GM04504 (cell line): ENCODE measurements at places on chromosomes 2 and 18.

DNA sequence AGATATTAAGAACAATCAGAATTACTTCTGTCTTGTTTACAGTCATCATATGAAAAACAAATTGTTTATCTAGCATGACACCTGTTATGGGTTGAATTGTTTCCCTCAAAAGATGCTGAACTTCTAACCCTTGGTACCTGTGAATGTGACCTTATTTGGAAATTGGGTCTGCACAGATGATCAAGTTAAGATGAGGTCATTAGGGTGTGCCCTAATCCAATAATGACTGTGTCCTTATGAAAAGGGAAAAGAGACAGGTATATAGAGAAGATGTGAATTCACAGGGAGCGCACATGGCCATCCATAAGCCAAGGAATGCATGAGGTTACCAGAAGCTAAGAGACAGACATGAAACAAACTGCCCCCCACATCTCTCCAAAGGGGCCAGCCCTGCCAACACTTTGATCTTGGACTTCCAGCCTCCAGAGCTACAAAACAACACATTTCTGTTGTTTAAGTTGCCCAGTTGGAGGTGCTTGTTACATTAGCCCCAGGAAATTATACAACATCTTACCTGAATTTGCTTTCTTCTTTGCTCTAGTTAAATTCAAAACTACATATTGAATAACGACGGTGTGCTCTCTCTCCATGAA, 2.3 kb upstream of the HPCAL1 start:
- no peak for DNase-seq

DNA sequence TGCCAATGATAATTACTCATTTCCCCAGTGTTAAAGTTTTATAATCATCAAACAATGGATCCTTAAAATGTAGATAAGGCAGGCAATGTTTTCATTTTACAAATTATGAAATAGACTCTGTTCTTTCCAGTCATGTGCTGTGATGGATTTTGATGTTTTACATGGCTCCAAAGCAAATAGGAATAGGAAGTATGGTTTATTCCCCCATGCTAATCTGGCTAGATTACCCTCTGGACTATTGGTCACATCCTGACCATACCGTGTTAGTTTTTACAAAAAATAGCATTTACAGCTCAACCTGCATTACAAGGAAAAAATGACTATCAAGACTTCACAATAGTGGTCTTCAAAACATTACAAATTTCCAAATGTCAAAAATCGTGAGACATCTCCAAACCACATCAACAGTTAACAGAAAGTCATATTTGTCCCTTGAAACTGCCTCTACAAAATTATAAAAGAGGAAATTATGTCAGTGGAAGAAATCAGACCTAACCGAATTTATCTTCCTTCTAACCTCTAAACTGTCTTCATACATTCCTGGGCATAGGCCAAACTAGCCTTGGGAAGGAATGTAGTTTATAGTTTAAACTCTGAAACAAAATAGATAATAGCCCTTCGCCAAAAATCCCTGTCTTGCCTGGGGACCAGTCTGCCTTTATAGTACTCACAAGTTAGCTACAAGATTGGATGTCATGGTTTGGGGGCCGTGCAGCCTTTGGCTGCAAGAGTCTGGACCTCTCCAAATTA, 1941.2 kb upstream of the CELF4 start:
- no peak for DNase-seq

DNA sequence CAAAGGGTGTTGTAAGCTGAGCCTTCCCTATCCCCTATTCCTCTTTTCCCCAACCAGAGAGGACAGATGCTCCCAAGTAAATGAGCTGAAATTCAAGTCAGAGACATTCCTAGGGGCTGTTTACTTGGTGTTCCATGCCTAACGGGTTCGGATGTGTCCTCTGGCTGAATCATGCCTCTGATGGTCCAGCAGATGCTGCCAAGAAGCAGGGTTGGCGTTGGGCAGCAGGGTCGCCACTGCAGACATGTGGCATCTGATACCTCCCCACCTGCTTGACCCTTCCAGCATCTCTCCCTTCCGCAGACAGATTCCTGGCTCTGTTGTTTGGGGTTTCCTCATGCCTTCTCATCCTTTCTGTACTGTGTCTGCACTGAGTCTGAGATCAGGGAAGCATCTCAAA, 108.3 kb downstream of the HNRNPLL start:
- DNase-seq: no peak

- no peak for DNase-seq
Observed at GRCh38 chr2:233810385-233810784, 32.3 kb downstream of the MROH2A start.

DNA sequence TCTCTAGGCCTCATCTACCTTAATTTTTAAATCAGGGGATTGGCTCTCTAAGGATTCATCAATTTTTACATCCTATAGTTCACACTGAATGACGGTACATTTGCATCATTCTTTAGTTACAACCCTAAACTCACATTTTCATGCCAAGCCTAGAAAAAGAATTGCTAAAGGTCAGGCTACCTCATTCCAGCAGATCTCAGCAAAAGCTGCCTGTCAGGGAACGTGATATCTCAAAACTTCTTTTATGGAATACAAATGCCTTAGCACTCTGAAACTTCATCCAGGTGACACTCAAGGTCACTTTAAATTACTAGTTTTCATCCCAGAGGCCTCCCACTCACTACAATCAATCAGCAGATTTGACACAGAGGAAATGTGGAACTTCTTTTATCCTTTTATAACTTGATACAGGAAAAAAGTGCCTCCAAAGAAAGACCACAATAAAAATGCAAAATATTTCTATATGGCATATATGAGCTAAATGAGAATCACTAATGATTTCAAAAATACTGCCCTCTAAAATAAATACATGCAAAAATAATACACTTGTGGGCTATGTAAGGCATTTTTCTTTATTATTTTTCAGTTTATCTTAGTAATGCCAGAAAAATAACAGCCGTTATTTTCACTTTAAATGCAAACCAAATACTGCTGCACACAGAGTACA, 91.5 kb downstream of the ARHGEF33 start:
- no peak for DNase-seq

DNA sequence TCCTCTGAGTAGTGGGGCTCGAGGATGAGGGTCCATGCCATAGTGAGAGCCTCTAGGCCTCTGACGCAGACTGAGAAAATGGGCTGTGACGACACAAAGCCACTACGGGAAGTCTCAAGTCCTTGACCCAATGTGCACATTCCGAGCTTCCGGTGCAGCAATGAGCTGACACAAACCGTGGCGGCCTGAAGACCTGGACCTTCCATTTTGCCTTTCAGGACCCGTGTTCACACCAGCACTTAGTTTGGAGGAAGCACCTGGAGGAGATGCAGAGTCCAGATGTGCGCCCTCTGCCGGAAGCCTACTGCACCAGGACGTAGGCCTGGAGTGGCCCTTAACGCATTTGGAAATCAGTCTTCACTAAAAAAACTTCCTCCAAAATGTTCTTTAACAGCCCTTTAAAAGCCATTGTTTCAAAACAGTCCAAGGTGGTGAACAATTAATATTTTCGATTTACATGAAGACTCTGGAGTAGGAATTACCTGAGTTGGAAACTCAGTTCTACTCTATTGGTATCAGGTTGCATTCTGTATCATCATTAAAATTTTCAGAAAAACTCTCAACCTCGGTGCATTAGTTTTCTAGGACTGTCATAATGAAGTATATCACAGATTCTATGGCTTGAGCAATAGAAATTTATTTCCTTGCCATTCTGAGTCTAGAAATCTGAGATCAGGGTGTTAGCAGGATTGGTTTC, 33.9 kb downstream of the BMP10 start:
- DNase-seq: no peak

- no peak for DNase-seq
Observed at GRCh38 chr2:238155761-238156694, 2.7 kb upstream of the ERFE start.

GRCh38 chr2:94923196-94923595, 52.0 kb downstream of the TEKT4 start:
- no peak for DNase-seq

GRCh38 chr18:79566771-79567431, 112.7 kb upstream of the CTDP1 start:
- DNase-seq: no peak

DNA sequence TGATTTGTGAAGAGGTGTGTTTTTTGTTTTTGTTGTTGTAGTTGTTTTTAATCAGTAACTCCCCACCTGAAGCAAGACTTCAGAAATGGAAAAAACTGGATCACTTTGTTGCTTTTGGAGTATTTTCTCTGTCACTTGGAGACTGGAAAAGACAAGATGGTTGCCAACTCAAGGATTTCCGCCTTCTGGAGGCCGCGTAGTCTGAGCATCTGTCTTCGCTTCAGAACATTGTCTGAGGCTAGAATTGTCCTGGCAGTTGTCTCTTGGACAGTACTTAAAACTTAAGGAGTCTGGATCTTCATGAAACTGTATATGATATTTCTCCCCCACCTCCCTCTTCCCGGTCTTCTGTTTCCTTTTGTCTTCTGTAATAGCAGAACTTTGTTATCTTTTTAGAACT, 67.7 kb downstream of the ARHGAP28 start:
- DNase-seq: no peak

DNA sequence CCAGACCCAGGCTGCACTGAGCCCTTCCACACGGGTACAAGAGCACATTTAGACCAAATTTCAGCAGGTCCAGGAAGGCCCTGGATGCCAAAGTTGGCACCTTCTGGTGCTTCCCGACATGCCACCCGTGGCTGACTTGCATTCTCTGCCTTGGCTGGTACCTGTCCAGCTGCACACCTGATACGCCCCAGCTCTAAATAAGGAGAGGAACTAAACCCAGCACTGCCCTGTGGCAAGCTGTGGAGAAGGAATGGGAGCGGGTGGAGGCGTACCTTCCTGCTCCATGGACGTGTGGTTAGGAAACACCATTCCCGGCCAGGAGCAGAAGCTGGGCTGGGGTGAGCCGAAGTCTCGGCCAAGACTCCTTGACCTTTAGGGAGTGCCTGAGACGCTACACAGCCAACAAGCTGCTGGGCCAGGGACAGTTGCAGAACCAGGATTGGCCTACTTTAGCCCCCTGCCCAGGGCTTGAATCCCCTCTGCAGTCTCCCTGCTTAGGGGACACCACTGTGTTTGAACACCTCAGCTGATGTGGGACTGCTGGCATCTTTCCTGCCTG, 86.5 kb upstream of the TAF1B start:
- no peak for DNase-seq

DNA sequence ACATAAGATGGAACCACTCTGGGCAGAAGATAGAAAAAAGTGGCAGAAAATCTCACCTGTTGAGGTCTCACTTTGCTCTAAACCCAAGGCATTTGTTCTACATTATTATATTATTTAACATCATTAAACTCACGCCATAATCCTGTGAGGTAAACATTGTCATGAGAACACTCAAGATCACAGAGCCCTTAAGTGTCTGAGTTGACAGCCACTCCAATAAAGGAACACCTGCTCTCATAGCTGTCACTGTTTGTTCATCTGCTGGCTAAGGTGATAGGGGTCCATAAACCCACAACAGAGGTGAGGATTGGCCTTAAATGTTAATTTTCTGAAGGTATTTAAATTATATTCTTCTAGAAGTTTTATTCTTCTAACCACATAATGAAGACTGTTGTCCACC, 439.7 kb downstream of the RIT2 start:
- DNase-seq: no peak
